ENCODE measurements at places on chromosomes 3 and 15.

GRCh38 chr15:63530235-63530634, 25.8 kb downstream of the USP3 start:
- DNase-seq, result no peak

DNA sequence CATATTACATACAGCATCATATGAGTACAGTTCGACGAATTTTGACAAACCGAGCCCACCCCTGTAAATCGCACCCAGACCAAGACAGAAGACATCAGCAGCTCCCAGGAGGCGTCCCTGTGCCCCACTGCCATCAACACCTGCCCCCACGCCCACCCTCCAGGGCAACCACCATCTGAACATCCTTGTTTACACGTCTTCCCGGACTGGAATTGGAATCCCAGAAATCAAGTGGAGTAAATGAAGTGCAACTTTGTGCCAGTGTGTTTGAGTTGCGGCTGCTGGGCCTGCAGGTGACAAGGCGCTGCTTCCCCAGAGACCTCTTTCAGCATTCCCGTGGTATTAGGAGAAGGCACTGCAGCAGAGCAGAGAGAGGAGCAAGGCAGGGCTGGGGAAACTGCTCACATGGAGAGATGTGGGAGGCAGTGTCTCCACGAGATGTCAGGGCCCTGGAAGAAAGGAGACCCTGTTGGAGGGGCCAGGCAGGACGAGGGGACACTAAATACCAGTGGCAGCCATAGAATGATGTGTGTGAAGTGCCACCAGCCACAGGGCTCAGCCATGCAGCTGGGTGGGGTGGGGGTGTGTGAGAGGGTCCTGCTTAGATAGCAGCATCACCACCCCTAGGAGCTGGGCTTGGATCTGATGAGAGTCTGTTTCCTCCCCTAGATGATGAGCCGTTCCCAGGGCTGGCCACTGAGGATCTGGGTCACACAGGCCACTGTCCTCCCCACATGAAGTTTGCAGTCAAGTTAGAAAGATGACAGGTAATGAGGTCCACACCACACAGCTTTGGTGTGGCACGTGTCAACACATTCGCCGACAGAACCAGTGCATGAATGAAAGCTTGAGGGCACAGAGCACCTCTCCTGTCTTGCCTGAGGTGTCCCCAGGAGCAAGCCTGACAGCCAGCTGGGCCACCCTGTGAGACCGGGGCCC, 33.4 kb upstream of the PCSK6 start:
- DNase-seq, result no peak

DNA sequence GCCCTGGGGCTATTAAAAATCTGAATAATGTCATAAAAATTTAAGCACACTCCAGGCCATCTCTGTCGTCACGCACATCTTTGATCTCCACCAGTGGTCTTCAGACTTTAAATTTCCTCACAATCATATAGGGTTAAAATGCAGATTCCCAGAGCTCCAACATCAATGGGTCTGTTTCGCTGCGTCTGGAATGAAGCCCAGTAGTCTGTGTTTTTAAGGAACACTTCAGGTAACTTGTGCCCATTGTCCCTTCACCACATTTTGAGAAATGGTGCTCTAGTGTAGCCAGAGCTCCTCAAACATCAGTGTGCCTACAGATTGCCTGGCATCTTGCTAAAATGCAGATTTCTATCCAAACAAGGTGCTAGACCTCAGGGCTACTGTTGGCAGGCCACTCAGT, 9.8 kb downstream of the SEMA6D start:
- no peak for DNase-seq

DNA sequence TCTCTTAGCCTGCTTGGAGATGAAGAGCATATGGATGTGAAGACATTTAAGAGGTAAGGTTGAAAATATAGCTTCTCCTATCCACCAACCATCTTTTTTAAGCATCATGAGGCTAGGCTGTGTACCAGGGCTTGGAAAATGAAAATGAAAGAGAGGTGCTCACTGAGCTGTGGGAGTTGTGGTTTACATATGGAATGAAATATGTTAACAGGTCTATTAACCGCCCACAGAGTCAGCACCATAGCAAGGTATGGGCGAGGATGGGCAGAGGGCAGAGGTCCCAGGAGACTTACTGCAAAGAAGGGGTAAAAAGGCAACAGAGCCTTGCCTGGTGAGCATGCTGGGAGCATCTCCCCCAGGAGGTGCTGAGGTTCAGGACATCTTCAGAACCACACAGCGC, 273.1 kb downstream of the GABRG3 start:
- no peak for DNase-seq

- DNase-seq, result no peak
These were observed 9.7 kb downstream of the STOML1 start for GRCh38 chr15:73982222-73982962.

- no peak for DNase-seq
These were observed 1.6 kb upstream of the GRAMD2A start for GRCh38 chr15:72199205-72199515.

GRCh38 chr3:25618028-25618427, 46.7 kb downstream of the TOP2B start:
- no peak for DNase-seq

DNA sequence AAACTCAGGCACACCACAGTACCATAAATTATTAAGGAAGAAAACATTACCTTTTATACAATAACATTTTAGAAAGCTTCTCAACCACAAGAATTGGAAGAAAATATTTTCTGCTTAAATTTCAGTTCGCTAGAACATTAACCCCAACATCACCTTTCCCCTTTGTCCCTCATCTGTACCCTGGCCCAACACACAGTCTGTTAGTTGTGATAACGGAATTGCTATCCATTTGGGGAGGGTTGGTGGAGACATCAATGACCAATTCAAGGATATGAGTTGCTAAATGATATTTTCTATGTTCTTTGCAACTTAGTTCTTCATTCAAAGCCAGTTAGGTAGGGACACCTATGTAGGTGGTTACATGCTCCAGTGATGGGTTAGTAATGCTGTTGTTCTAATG, 5.8 kb downstream of the EID1 start:
- no peak for DNase-seq

GRCh38 chr15:28289694-28290463, 32.1 kb downstream of the HERC2 start:
- DNase-seq, result no peak

All from activated T-helper 1 cell treated with anti-CD3 and anti-CD28 coated beads, Interleukin-2, amount 50 U/mL, for 16 hours (primary cell).